Sigmoid colon (tissue), 7 donors: ENCODE measurements at places on chromosomes 11 and 22. TPM values are rescaled to one million over a fixed set of nuclear protein-coding genes. Genes with fewer than 3 reads are reported as not detected.

DNA sequence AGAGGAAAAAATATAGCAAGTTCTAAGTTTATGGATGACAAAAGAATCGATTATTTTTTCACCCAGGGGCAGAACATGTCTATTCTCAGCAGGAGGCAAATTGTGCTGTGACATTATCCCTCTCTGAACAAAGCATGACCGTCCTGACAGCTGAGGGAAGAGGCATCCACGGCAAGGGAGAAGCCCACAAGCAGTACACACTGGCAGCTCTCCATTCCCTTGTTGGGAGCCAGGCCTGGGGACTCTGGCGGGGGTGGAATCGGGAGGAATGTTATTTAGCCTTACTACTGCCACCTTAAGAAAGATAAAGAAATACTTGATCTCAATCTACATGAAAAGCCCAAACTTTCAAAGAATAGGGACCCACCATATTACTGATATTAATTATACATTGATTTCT, 3.4 kb downstream of the KIRREL3 start:
- peaks cover 11% of the 10 kb centered on the region for H3K4me1 ChIP-seq
- no peak overlapping the region for H3K4me3 ChIP-seq
- no peaks in the 10 kb centered on the region for H3K36me3 ChIP-seq
- no peak overlapping the region for H3K27ac ChIP-seq
- no peak for DNase-seq

DNA sequence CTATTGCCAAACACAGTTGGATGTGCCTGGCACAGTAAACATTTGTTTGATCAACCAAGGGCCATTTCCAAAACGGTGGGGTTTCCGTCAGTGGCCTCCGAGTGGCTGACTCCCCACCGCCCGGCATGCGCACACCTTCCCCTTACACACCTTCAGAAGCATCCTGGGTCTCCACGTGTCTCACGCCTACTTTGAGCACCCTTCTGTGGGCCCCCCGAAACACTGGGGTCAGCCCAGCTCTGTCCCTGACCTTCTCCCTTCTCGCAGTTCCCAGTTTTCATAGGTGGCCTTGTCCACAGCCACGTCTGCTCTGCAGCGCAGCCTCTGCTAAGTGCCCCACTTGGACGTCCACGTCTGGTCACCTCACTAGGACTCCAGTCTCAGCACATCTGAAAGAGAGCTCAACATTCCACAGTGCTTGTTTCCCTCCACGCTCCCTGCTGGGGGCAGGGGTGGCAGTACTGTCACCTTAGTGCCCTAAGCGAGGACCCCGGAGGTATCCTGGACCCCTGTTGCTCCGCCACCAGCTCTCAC, 13.2 kb upstream of the SHANK2 start:
- peaks cover 6% of the 10 kb centered on the region for H3K4me1 ChIP-seq
- no peak overlapping the region for H3K27ac ChIP-seq
- no peaks in the 10 kb centered on the region for H3K36me3 ChIP-seq
- peak; percentile 47 for DNase-seq
- H3K4me3 ChIP-seq: no peak overlapping the region

- no peaks in the 10 kb centered on the region for H3K27me3 ChIP-seq
- peak overlapping the region; percentile 92 for H3K27ac ChIP-seq
- H3K4me1 ChIP-seq: no peaks in the 10 kb centered on the region
- H3K4me3 ChIP-seq: no peak overlapping the region
- DNase-seq: peak; percentile 76
Measured at GRCh38 chr11:62555464-62556107, 9.0 kb upstream of the AHNAK start.

DNA sequence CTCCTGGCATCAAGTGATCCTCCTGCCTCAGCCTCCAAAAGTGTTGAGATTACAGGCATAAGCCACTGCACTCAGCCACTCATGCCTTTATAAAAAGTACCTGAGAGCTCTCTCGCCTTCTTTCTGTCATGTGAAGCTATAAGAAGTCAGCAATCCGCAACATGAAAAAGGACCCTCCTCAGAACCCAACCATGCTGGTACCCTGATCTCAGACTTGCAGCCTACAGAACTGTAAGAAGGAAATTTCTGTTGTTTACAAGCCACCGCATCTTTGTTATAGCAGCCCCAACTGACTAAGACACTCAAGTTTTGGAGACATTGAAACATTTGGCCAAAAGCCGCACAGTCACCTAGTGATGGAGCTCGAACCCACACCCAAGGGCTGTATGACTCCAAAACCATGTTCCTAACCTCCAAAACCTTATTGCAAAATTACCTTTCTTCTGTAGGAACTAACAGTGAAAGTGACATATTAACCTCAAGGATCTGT, 8.9 kb downstream of the PACSIN2 start:
- H3K27ac ChIP-seq: no peak overlapping the region
- DNase-seq: no peak
- no peaks in the 10 kb centered on the region for H3K36me3 ChIP-seq
- H3K4me3 ChIP-seq: no peak overlapping the region

GRCh38 chr11:1149545-1149944, 8.2 kb upstream of the MUC5AC start:
- no peaks in the 10 kb centered on the region for H3K4me1 ChIP-seq
- no peak overlapping the region for H3K27ac ChIP-seq
- no peaks in the 10 kb centered on the region for H3K36me3 ChIP-seq
- no peak overlapping the region for H3K4me3 ChIP-seq
- DNase-seq: no peak

GRCh38 chr11:31060880-31061279, 308.7 kb downstream of the DCDC1 start:
- no peaks in the 10 kb centered on the region for H3K4me1 ChIP-seq
- H3K27me3 ChIP-seq: no peaks in the 10 kb centered on the region
- H3K36me3 ChIP-seq: no peaks in the 10 kb centered on the region
- H3K4me3 ChIP-seq: no peak overlapping the region
- H3K27ac ChIP-seq: no peak overlapping the region

- DNase-seq: peak; percentile 32
- H3K4me1 ChIP-seq: no peaks in the 10 kb centered on the region
- H3K27me3 ChIP-seq: peaks cover 5% of the 10 kb centered on the region
- no peaks in the 10 kb centered on the region for H3K36me3 ChIP-seq
- no peak overlapping the region for H3K27ac ChIP-seq
Measured at GRCh38 chr22:47601666-47602065, 839.2 kb downstream of the TBC1D22A start.

GRCh38 chr22:28282405-28283067, 363.5 kb upstream of the PITPNB start:
- H3K4me1 ChIP-seq: no peaks in the 10 kb centered on the region
- no peak overlapping the region for H3K27ac ChIP-seq
- no peaks in the 10 kb centered on the region for H3K27me3 ChIP-seq
- no peak for DNase-seq

- H3K4me1 ChIP-seq: no peaks in the 10 kb centered on the region
- no peaks in the 10 kb centered on the region for H3K36me3 ChIP-seq
- DNase-seq: no peak
- H3K27me3 ChIP-seq: no peaks in the 10 kb centered on the region
- no peak overlapping the region for H3K4me3 ChIP-seq
Measured at GRCh38 chr22:49600468-49600867, 227.2 kb downstream of the BRD1 start.

GRCh38 chr11:112485280-112485679, 224.6 kb upstream of the PLET1 start:
- H3K4me3 ChIP-seq: no peak overlapping the region
- no peaks in the 10 kb centered on the region for H3K4me1 ChIP-seq
- no peaks in the 10 kb centered on the region for H3K27me3 ChIP-seq
- DNase-seq: no peak

DNA sequence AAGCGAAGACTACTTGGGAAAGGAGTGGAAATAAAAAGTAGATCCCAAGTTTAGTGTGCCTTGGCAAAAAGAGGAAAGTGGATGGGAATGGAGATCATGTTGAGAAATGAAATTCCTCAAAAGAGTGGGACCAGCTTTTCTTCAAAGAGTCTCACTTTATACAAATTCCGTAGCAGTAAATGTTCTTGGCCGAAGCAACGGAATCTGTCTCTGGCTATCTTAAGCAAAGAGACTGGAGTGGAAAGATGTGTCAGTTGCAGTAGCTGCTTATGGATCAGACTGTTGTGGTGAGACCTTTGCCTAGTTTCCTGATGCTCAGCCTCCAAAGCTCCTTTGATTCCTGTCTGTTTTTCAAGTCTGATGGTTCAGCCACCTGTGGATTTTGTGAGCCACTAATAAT, 73.6 kb downstream of the CSTPP1 start:
- DNase-seq: no peak
- no peaks in the 10 kb centered on the region for H3K27me3 ChIP-seq
- no peak overlapping the region for H3K4me3 ChIP-seq
- peak overlapping the region; percentile 8 for H3K27ac ChIP-seq

GRCh38 chr11:134332782-134333181, 994 bp downstream of the GLB1L2 start:
- H3K27me3 ChIP-seq: no peaks in the 10 kb centered on the region
- no peaks in the 10 kb centered on the region for H3K4me1 ChIP-seq
- H3K36me3 ChIP-seq: no peaks in the 10 kb centered on the region
- peak overlapping the region; percentile 60 for H3K4me3 ChIP-seq
- H3K27ac ChIP-seq: peak overlapping the region; percentile 74

DNA sequence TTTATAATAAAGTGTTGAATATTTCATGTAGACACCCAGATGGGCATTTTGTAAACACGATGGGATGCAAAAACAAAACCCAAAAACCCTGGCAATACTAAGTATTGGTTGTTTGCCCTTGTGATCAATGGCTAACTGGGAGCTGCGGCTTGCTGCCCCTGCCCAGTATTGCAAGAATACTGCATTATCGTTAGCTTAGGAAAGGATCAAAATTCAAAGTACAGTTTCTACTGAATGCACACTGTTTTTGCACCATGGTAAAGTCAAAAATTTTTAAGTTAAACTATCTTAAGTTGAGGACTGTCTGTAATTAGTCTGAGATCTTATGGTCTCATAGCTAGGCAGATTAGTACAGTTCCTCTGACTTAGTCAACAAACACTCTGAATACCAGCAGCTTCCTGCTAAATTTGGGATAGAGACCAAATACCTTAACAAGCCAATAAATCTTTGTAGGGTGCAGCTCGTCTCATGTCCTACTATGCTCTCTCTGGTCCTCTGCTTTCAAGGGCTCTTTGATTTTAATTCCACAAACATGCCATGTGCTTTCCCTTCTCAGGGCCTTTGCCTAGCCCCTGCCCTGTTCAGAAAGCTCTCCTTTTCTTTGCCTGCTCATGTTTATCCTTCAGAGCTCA, 4.0 kb downstream of the CCDC90B start:
- H3K27me3 ChIP-seq: no peaks in the 10 kb centered on the region
- no peak overlapping the region for H3K4me3 ChIP-seq
- H3K4me1 ChIP-seq: peaks cover 41% of the 10 kb centered on the region
- no peak overlapping the region for H3K27ac ChIP-seq
- no peak for DNase-seq

GRCh38 chr11:77602381-77603088, 12.8 kb downstream of the AQP11 start:
- no peaks in the 10 kb centered on the region for H3K27me3 ChIP-seq
- H3K36me3 ChIP-seq: peaks cover 3% of the 10 kb centered on the region
- H3K27ac ChIP-seq: peak overlapping the region; percentile 42
- DNase-seq: no peak
- no peaks in the 10 kb centered on the region for H3K4me1 ChIP-seq
- no peak overlapping the region for H3K4me3 ChIP-seq

DNA sequence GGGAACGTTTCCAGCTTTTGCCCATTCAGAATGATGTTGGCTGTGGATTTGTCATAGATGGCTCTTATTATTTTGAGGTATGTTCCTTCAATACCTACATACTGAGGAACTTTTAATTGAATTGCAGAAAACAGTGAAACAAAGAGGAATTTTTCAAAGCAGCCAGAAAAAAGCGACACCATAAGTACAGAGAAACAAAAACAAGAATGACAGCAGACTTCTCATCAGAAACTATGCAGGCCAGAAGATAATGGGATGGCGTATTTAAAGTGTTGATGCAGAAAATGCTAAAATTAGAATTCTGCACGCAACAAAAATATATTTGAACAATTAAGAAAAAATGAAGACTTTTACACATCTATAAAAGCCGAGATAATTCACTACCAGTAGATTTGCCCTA, 95.4 kb upstream of the TIMP3 start:
- H3K4me3 ChIP-seq: no peak overlapping the region
- no peaks in the 10 kb centered on the region for H3K27me3 ChIP-seq
- no peak overlapping the region for H3K27ac ChIP-seq
- H3K36me3 ChIP-seq: no peaks in the 10 kb centered on the region
- H3K4me1 ChIP-seq: no peaks in the 10 kb centered on the region

DNA sequence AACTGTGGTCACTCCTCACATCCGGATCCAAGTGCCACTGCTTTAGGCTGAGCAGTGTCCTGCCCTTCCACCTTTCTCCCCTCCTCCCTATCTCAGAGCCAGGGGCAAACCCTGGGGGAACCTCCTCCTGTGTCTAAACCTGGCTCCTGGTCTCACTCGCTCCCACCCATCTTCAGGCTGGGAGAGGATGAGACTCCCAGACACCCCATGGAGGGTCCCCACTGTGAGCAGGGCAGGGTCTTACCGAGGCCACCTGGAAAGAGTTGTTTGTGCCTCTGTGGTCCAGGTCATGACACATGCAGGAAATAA, 93.6 kb downstream of the PDE2A start:
- no peak for DNase-seq
- no peak overlapping the region for H3K27ac ChIP-seq
- no peaks in the 10 kb centered on the region for H3K27me3 ChIP-seq
- H3K36me3 ChIP-seq: peaks cover 45% of the 10 kb centered on the region
- no peak overlapping the region for H3K4me3 ChIP-seq

DNA sequence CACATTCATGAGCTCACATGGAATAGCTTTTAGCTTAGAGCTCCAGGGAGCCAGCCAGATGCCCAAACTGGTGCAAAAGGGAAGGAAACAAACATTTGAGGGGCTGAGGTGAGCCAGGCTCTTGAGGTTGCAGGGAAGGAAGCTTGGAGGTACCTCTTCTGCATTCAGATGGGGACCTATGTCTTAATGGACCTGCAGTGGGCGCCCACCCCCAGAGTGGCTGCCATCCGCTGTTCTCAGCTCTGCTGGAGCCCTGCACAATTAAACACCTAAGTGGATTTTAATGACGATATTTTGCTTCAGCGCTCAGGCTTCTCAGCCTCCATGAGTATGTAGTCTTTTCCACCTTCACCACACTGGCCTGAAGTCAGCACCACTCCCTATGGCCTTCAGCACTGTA, 100.8 kb downstream of the LDLRAD3 start:
- no peak overlapping the region for H3K27ac ChIP-seq
- no peaks in the 10 kb centered on the region for H3K27me3 ChIP-seq
- no peaks in the 10 kb centered on the region for H3K4me1 ChIP-seq
- no peak for DNase-seq

- no peak overlapping the region for H3K4me3 ChIP-seq
- no peak for DNase-seq
- H3K27me3 ChIP-seq: peaks cover 16% of the 10 kb centered on the region
- no peaks in the 10 kb centered on the region for H3K4me1 ChIP-seq
- H3K27ac ChIP-seq: no peak overlapping the region
- H3K36me3 ChIP-seq: no peaks in the 10 kb centered on the region
Measured at GRCh38 chr11:130166457-130166784, 6.8 kb downstream of the ST14 start.

OR8I2 gene
- not detected for total RNA-seq

MYEOV gene
- not detected for total RNA-seq

NXPE4 gene
- total RNA-seq: 0.36 TPM

HSPB2 gene
- not detected for total RNA-seq

OR52L1 gene
- not detected for total RNA-seq

FAM111A gene
- total RNA-seq: 26.0 TPM

DCPS gene
- 10.0 TPM for total RNA-seq

PANX3 gene
- not detected for total RNA-seq

GAS2 gene
- total RNA-seq: 1.6 TPM

KCNQ1OT1 gene
- total RNA-seq: 1.4 TPM

PDGFB gene
- total RNA-seq: 7.8 TPM

VWCE gene
- 5.5 TPM for total RNA-seq

APOL4 gene
- 3.0 TPM for total RNA-seq

C11orf65 gene
- 0.14 TPM for total RNA-seq

MISFA gene
- 4.2 TPM for total RNA-seq

MRGPRE gene
- total RNA-seq: not detected

MIOX gene
- total RNA-seq: not detected

PDE2A gene
- 48.9 TPM for total RNA-seq
